Activated naive CD4-positive, alpha-beta T cell treated with Interleukin-2 at 50 U/mL for 16 hours (primary cell): ENCODE measurements at places on chromosomes 3 and 15.

- no peak for DNase-seq
Measured at GRCh38 chr3:11611341-11611799, 32.3 kb downstream of the VGLL4 start.

- no peak for DNase-seq
Measured at GRCh38 chr3:1147819-1148218, 55.0 kb downstream of the CNTN6 start.

DNA sequence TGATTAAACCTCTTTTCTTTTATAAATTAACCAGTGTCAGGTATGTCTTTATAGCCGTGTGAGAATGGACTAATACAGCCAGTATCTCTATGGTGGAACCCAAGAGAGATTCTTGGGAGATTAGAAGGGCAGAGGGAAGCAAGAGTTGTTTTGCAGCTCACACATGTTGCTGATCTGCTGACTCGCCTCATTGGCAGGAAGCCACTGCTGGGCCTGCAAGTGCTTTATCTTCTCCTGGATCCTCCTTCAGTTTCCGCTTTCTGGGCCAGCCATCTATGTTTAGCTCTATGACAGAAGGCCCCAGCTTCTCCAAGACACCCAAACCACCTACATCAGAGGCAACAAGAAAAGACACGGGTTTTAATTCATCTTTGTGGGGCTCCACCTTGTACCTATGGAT is 23.4 kb upstream of the GALNT15 start:
- no peak for DNase-seq

- no peak for DNase-seq
Measured at GRCh38 chr15:65910341-65910740, 41.0 kb downstream of the RAB11A start.

DNA sequence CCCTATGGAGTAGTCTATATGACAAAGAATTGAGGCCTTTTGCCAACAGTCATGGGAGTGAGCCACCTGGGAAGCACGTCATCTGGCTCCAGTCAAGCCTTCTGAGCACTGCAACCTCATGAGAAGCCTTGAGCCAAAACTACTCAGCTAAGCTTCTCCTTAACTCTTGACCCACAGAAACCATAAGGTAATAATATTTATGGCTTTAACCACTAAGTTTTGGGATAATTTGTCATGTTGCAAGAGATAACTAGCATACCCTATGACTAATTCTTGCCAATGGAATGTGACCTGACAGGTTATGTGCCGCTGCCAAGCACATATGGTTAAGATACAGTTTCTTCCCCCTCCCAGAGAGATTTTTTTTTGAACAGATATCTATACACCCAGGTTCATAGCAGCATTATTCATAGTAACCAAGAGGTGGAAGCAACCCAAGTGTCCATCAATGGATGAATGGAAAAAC is 11.8 kb upstream of the SLC6A11 start:
- no peak for DNase-seq
